Activated T-cell treated with anti-CD3 and anti-CD28 coated beads, Interleukin-2, amount 50 U/mL, for 4 hours (primary cell): ENCODE measurements at places on chromosomes 4 and X.

DNA sequence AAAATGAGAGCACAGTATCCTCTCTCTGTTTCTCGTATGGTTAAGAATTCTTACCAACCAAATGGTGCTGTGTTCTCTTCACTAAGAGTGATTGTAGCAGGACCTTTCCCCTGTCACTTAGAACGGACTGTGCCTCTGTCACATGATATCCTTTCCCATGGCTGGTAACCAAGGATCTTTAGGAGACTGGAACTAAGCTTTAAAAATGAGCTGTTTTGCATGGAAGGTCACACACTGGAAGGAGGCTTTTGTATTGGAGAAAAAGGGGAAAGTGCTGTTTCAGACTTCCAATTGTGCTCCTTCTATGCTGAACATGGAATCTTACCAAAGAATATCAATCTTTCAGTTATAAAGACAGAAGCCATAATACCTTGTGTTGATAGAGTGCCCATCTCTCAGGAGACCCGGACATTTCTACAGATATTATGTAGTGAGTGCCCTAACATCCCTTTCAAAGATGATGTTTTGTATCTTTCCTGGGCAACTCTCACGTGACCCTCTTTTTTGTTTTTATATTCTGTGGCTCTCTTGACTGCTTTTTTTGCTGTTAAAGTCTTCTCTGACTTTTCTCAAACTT is 148.6 kb downstream of the SLC4A4 start:
- DNase-seq: no peak

DNA sequence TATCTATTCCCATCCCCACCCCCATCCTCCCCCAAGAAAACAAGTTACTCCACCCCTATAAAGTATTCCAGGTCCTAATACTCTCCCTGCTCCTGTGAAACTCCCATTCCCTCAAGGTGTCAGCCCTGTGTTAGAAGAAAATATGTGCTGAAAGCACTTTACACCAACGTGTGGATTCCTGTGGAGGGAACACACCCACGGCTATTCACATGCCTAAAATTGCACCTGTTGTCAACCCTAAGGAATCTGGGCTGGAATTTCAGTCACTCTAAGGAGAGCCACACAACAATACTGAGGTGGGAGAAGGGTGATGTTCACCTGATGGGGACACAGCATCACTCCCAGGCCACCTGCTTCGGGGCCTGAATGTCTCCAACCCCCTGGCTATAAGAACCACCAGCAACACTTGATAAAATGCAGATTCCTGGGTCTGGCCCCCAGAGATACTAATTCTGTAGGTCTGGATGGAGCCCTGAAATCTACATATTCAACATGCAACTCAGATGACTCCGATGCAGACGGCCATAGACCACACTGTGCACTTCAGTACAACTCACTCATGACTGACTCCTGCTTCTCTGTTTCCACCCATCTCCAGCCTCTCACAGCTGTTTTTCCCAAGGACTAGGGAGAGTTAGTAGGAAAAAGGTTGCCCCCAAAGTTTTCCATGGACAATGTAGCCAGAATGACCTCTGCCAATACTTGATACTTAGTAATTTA is 15.8 kb downstream of the SCD5 start:
- no peak for DNase-seq

GRCh38 chr4:111930659-111931058 is 214.6 kb upstream of the FAM241A start:
- no peak for DNase-seq

- DNase-seq: peak; percentile 78
These were observed at the start of gene TAF9B for GRCh38 chrX:78139160-78140123. Gene TAF9B (minus strand): TSS chrX:78139650. CDS start chrX:78139611, 39 bp downstream.

- no peak for DNase-seq
These were observed 2.9 kb upstream of the KLHL2 start for GRCh38 chr4:165204462-165204830.

DNA sequence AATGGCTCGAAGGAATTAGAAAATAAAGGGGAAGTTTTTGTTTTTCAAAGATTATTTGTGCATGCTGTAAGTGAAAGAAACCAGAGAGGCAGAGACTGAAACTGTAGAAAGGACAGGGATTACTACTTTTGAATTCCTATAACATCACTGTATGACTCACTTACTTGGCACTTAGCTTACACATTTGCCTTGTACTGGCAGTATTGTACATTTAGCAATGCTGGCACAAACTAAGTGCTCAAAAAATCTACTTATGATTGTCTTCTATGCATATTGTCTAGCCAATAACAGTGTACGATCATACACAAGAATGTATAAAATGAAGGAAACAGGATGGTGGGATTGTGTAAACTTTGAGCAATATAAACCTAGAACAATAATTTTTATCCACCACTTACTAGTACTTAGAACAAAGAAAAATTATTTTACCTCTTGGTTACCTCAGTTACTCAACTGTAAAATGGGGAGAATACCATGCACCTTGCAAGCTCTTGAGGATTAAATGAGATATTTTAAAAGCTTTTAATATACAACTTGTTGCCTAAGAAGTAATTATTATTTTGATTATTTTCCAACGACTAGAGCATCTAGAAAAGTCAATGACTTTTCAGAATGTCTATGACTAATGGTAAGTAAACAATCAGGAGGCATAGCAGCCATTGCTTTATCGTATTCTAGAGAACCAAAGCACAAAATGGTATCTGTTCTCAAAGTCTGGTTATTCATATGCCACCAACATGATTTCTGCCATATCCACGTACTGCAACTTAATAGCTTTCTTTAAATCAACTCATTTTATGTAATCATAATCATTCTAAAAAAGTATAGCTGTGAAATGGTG is 4.7 kb downstream of the FAM120C start:
- DNase-seq: no peak

DNA sequence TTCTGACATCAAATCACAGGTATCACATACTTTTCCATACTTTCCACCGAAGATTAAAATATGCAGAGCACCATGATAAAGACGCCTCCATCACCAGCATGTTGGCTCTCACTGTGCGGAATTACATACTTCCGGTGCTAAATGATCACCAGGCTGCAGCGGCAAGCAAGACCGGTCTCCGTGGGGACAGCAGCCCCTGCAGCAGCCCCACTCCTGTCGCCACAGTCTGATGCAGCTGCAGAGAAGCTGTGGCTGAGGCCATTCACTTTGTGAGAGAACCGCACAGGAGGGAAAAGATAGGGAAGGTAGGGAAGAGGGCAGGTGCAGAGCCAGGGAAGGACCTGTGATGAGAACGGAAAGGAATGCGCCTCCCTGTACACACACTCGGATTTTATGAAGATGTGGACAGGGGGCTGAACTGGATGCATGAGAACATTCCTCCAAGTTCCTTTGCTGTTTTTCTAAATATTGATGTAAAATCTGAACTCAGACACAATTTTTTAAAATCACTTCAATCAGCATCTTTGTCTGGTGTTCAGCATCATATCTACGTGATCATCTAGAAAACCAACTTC is 38.3 kb downstream of the AFAP1 start:
- no peak for DNase-seq

- no peak for DNase-seq
These were observed 47.9 kb downstream of the CXCL1 start for GRCh38 chr4:73917081-73917501.

GRCh38 chrX:26262121-26262523 is 46.2 kb downstream of the MAGEB5 start:
- DNase-seq: no peak

DNA sequence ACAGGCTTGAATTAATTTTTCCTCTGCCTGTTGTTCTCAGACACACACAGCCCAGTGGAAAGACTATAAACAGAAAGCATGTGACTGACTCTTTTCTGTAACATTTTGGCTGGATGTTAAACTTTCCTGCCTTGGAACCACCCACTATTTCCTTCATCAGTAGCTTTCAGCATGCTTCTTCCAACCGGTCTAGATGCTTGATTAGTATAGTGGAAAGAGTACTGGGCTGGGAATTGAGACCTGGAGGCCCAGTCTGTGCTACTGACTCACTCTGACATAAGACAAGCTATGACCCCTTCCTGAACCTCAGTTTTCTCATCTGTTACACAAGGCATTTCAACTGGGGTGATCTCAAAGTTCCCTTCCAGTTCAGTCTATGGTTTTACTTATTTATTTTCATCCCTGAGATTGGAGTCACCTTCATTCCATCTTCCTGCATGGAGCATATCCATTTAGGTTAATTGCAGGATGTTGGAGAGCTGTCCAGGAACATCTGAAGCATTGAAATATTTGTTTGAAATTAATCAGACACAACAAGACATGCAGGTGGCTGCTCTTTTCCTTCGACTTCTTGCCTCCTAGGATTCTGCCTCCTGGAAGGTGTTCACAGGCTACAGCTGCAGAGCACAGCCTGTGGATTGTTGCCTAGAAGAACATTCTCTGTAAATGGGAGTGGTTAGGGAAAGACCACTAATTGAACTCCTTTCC is 173.4 kb downstream of the RTL9 start:
- DNase-seq: no peak

- DNase-seq: no peak
These were observed 47.5 kb downstream of the PTPN13 start for GRCh38 chr4:86641516-86642090.

- DNase-seq: no peak
These were observed 56.0 kb upstream of the BMPR1B start for GRCh38 chr4:94701631-94702300.

GRCh38 chr4:150283689-150284088 is 205.4 kb downstream of the DCLK2 start:
- DNase-seq: no peak

GRCh38 chrX:22338740-22339139 is 66.0 kb downstream of the CBLL2 start:
- no peak for DNase-seq

- no peak for DNase-seq
These were observed 1.2 kb downstream of the LINC00632 start for GRCh38 chrX:140710710-140711109.

DNA sequence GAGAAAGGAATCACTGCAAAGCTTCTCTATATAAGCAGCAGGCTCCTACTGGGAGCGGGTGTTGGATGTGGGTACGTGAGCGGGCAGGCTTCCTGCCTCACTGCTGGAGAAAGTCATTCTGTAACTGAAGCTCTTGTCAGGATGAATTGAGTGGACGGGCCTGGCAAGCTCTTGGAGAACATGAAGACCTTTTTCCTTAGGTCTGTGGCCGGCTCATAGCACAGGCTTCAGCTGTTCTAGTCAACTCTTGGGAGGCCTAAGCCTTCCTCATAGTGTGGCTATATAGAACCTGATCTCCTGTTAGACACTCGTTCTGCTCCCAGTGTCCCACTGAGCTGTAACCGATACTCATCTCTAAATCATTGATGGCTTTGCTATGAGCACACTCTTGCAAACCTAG is 108.2 kb upstream of the GPC4 start:
- DNase-seq: no peak

DNA sequence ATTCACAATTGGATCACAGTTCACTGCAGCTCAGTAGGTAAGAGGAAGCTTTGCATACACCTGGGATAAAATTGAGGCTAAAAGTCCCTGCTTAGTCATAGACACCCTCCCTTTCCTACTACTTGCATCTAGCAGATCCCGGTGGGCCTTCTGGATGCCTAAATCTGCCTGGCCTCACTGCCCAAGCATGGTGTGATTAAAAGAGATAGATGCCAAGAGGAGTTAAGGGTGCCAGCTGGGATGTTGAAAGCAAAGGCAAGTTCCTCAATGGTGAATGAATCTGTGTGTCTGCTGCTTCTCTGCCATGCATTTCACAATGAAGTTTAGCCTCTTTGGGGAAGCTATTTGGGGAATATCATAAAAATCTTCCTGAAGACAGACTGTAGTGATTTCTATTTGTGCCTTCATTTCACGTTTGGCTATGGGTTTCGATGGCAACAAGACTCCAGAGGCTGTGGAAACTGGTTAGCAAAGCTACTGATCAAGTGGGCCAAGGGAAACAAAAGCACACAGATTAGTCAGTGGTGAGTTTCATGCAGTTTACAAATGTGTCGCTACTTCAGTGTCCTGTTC is 534.0 kb downstream of the ANKRD50 start:
- no peak for DNase-seq

DNA sequence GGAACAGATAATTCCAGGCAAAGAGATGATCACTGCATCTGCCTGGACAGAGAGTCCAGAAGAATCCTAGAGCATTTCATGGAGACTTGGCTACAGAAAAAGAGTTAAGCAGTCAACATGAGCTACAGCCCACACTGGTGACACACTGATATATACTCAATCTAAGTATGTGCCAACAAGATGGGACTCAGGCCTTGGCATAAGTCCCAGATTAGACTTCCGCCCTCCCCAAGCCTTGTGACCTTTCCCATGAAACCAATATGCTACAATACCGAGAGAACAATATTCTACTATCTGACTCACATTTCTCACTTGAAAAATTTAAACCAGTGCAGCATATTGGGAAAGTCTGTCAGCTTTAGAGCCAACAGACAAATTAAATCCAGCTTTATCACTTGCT is 65.7 kb upstream of the SLITRK2 start:
- DNase-seq: no peak

DNA sequence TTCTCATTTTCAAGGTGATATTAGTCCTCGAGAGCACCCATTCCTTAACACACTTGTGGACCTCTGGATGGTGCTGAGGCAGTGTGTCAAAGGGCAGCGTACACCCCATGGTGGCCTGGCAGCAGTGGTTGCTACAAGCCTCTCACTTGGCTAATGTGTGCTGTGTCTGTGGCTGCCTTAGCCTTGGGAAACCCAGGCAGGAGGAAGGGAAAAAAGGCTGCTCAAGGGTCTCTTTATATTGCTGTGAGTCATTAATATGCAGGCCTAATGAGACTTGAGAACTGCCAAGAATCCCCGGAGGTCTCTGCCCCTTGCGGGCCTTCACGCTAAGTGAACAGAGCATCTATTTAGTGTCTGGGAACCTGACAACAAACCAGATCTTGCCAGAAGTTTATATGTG is 7.0 kb downstream of the PCDH10 start:
- DNase-seq: no peak

- no peak for DNase-seq
These were observed 88.3 kb upstream of the GC start for GRCh38 chr4:71872221-71872620.

- no peak for DNase-seq
These were observed 7.5 kb downstream of the DAPP1 start for GRCh38 chr4:99824070-99824599.

DNA sequence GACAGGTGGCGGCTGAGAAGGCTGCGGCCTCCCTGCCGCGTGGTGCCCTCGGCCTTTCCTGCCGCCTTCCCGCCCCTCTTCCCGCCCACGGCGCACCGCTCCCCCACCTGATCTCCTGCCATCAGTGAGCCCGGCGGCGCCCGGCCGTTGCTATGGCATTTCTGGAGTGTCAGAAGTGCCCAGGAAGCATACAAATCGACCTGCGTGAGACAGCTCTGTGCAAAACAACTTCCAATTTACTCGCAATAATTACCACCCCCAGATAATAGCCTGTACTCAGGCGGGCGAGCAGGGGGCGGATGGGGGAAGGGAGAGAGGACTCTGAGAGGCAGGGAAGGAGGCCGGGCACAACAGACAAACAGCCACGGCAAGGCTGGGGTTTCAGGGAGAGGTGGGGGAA is 16.6 kb upstream of the ERCC6L start:
- DNase-seq: no peak

GRCh38 chr4:80438016-80438415 is 102.5 kb downstream of the CFAP299 start:
- DNase-seq: no peak

- no peak for DNase-seq
These were observed 230.8 kb upstream of the AGTR2 start for GRCh38 chrX:115939636-115940160.

GRCh38 chr4:13327991-13328390 is 156.1 kb downstream of the RAB28 start:
- no peak for DNase-seq
